ENCODE measurements at places on chromosomes 11 and 22.

DNA sequence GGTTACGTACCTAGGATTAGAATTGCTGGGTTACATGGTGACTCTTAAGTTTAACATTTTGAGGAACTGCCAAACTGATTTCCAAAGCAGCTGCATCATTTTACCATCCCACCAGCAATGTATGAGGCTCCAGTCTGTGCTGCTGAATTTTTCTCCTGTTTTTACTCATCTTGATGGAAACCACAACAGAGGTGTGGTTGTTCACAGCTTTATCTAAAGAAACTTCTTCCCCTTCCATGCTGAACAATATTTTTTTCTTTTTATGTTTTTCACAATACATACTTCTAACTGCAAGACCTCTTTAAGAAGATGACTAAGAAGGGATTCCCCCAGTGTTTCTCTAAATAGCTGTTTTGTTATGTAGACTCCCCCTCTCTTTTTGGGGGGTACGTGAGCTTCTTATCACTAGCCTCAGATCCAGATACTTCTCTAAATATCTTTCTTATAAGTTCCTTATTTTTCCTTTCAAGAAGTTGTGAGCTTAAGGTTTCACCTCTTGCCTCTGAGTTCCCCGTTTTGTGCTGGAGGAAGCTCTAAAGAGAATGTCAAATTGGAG lies 24.0 kb downstream of the TCP11L1 start:
- DNase-seq, result no peak

DNA sequence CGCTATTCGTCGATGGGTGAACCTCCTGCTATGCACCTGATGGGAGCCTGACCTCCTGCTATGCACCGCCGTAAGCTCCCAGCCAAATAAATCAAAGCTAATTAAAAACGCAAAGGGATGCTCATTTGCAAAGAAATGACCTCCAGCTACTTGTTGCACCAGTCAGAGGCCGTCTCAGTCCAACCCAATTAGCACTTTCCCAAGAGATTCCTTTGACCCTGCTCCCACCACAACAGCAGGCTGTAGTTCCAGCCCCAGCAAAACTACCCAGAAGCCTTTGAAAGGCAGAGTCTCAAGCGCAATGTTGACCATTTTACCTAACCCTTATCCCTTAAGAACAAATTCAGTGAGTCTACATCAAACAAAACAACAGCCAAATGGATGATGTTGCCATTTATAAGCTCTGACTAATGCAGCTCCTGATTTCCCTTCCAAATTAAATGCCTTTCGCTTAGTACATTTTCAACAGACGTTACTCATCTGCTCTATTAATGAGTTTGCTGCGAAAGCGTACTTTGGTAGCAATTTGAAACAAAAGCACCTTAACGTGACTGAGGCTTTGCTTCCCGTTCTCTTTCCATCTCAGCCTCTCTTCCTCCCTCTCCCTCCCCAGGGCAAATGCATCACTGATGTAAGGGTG lies 17.2 kb upstream of the BSX start:
- no peak for DNase-seq

DNA sequence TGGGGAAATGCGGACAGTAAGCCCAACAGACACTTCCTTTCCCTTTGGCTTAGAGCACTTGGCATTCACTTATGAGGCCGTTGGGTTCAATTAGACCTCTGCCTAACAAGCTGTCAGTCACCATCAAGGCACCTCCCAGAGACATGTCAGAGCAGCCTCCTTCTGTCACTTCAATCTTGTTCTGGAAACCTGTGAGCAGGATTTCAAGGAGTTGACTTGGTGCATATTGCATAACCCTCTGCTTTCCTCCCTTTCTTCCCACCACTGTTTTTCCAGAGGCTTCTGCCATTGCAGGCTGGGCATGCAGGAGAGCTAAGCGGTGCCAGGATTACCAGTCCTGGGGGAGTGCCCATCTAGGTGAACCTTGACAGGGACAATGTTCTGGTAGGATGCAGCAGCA lies 484.2 kb upstream of the LRRC4C start:
- no peak for DNase-seq

DNA sequence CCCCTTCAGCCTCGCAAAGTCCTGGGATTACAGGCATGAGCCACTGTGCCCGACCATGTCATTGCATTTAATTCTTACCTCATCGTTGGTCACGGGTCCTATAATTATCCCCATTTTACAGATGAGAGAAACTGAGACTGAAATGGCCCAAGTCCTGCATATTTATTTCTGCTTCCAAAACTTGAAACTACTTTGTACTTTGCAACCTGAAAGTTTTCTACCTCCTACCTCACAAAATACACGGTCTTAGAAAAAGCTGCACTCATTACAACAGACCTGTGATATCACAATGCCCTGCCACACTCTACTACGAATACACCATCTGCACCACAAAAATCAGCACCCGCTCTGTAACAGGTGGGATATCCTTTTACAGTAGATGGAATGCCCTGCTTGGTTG lies 189.1 kb downstream of the ADAMTS15 start:
- no peak for DNase-seq

GRCh38 chr11:34235189-34235588 lies 122.6 kb downstream of the ABTB2 start:
- DNase-seq, result no peak

GRCh38 chr11:14645015-14645912 lies 1.7 kb downstream of the PDE3B start:
- peak; percentile 27 for DNase-seq

DNA sequence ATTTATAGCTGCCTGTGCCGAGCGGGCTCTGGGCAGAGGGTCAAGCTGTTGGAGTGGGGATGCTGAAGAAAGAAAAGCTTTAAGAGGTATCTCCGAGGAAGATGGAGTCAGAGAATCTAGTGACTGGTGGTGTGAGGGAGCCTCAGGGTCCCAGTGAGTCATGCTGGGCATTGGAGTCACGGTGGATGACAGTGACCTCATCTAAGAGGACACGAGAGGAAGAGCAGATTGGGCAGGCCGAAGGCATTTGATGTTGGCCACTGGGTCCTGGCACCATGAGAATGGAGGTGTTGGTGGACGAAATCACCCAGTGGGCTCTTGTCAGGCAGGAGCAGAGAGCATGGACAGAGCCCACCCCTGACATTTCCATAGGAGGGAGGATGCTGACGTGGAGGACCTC lies 68.4 kb downstream of the TBC1D22A start:
- no peak for DNase-seq

GRCh38 chr22:45329530-45329936 lies 19.8 kb downstream of the FAM118A start:
- DNase-seq, result no peak

DNA sequence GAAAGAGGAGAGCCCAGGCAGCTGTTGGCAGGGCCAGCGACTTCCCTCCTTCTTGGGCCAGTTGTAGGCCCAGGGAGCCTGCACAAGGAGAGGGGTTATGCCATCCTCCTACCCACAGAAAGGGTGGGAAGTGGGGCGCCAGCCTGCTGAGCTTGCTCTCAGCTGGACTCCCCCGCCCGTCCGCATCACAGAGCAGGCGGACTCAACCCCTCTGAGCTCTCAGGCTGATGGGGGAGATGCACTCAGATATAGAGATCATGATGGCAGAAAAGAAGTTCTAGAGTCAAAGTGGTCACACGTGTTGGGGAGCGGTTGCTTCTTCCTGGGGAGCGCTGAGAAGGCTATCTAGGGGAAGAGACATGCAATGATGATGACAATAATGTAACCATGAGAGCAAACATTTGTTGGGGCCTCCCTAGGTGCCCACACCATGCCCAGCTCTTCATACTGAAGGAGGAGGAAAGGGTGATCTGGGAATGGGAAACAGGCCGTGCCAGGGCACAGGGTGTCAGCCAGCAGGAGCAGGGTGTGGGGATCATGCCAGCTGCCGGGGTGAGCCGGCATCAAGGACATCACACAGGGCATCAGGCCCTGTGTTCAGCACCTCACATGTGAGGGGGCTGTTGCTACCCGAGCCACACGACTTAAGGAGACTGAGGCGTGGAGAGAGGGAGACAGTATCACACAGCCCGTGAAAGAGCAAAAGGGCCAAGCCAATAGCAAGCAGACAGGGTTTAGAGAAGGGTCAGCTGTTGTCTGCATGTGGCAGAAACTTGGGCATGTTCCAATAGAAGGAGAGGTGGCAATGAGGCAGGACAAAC lies 7.7 kb downstream of the SLC35E4 start:
- no peak for DNase-seq

GRCh38 chr22:20019661-20020532 lies 1.0 kb upstream of the TANGO2 start:
- DNase-seq, result no peak

DNA sequence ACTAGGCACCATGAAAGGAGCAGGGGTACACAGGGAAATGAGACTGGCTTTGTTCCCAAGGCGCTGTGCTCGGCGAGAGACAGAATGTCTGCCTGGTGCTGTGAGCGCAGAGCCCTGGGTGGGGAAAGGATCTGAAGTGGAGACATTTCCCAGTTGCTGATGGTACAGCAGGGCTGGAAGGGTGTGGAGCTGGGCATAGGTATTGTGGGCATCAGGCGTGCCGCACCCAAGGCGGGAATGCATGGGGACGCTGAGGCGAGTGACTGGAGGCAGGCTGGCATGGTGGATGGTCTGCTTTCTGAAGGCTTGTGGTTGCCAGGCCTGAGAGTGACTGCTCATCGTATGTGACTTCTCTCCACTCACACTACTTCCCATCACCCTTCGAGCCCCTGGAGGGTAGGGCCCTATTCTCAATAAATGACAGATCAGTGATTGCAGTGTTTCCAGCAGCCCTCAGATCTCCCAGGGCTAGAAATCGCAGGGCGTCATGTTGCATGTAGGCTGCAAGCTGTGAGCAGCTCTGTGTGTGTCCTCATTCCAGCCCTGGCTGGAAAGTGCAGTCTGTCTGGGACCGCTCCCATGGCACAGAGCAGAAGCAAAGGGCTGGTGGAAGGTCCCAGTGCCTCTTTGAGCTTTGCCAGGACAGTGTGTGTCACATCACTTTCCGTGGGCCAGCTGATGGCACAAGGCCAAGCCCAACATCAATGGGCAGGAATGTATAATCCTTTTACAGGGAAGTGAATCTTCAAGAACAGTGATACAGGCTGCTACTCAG lies 67.7 kb downstream of the TBC1D22A start:
- DNase-seq, result no peak

- DNase-seq, result no peak
Observed at GRCh38 chr11:61518032-61518795, 9.7 kb downstream of the LRRC10B start.

DNA sequence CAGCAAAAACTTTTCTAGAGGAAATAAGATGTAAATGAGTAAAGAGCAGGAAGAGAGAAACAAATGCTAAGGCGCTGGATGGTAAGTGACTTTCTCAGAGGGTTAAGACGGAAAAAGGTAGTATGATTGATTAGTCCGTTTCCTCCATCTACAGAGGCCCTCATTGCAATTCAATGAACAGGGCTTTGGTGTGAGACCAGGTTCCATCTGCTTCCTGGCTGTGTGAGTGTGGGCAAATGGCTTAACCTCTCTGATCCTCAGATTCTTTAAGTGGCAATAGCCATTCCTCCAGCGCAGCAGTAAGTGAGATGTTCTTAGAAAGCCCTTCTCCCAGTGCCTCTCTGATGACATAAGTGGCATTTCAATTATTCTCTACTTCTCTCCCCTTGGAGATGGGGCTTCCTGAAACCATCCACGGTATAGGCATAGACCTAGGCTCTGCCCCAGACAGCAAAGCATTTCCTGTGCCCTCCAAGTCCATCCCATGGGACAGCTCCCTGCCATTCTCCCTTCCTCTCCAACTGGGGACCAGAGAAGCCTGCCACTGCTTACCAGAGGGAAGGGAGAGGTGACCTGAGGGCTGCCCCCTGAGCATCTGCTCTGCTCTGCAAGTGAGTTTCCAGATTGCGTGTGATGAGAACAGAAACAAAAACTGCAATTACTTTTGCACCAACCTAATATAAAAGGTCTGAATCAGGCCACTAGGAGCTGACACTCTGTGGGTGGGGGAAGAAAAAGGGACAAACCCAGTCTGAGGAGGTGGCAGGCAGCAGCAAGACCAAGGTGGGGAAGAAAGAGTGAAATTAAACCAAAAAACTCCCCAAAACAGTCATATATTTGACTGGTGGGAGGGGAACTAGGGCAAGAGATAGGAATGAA lies 12.7 kb upstream of the CD44 start:
- DNase-seq, result peak; percentile 36

DNA sequence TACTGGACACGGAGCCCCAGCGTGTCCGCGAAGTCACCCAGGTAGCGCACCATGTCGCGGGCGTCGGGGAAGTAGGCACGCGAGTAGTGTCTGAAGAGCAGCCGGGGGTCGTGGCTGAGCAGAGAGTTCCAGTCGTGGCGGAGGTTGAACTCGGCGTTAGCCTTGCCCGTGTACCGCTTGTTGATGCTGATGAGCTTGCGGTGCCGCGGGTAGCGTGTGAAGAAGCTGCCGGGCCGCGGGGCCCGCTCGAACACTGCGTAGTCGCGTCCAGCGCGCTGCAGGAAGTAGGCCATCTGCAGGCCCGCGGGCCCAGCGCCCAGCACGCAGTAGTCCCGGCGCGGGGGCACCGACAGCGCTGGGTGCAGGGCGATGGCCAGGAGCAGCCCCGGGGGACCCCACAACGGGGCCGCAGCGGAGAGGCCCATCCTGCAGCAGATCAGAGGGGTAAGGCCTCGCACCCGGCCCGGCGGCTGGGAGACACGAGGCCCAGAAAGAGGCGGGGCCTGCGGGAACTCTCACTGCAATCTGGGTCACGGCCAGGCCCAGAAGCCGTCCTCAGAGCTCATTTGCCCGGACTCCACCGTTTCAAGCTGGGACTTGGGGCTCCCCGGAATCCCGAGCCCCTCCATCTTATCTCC lies 723 bp downstream of the FOXRED2 start:
- no peak for DNase-seq

DNA sequence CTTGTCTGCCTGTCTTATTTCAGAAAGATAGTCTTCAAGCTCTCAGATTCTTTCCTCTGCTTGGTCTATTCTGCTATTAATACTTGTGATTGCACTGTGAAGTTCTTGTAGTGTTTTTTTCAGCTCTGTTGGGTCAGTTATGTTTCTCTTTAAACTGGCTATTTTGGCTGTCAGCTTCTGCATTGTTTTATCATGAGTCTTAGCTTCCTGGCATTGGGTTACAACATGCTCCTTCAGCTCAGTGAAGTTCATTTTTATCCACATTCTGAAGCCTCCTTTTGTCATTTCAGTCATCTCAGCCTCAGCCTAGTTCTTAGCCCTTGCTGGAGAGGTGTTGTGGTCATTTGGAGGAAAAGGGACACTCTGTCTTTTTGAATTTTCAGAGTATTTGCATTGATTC lies 15.5 kb upstream of the DEPDC7 start:
- no peak for DNase-seq

GRCh38 chr11:9459667-9460321 lies 1.0 kb upstream of the ZNF143 start:
- DNase-seq, result no peak

DNA sequence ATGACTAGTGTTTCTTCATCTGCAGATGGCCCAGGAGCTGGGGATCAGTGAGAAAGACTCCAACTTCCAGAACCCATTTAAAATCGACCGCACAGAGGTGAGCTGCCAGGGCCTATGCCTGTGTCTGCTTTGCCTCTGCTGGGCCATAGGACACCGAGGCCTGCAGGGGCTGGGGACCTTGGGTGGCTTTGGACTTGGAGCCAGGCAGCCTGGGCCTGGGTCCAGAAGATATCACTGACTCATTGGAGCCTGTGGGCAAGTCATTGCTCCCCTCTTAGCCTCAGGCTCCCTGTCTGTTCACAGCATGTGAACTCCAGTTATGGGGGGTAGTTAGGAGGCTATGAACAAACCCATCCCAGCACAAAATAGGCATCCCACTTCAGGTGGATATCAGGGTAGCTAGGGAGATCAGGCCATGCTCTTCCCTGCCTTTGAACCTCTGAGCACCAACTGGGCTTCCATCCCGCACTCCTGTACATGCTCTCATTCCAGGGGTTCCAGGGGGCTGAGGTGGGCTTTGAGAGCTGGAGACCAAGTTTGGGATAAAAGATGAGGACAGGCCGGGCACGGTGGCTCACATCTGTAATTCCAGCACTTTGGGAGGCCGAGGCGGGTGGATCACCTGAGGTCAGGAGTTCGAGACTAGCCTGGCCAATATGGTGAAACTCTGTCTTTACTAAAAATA lies 13.4 kb downstream of the CCDC134 start:
- DNase-seq, result no peak

Data from activated CD4-positive, alpha-beta T cell treated with anti-CD3 and anti-CD28 coated beads for 24 hours (primary cell).